ENCODE measurements at places on chromosomes 16 and 17.

DNA sequence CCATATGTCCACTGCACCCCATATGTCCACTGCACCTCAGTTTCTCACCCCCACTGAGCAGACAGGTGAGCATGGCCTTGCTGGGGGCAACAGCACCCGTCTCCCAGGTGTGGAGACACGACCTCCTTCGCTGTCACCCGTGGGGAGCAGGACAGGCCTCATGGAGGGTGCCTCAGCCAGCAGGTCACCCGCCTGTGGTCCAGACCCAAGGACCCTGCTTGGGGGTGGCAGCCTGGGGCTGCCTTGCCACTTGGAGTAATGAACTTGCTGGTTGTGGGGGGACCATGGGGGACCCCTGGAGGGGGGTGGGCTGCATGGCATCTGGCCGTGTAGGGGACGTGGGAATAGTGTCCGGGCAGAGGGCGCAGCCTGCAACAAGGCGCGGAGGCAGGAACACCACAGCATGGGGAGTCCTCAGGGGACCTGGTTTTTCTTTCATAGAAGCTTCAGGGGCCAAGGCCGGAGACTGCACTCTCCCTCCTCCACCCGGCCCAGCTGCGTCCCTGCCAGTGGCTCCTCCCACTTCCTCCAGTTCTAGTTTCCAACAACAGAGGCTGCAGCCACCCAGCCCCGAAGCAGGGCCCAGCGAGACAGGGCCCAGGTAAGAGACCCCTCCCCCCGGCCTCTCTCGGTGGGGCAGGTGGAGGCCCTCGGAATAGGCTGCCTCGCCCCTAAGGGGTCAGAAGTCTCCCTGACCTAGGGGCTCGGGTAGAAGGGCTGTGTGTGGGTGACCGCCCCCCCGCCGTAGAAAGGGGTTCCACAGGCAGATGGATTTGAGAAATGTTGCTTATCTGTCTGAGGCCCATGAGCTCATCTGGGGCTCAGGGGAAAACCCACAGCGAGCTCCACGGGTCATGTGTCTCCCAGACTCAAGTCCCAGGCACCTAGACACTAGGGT lies at the start of gene NHLRC4:
TSS of gene NHLRC4 (plus strand) at position 531 of the 898 bp plus-strand sequence. CDS start 1,043 bp downstream, outside the sequence.
- DNase-seq: no peak

DNA sequence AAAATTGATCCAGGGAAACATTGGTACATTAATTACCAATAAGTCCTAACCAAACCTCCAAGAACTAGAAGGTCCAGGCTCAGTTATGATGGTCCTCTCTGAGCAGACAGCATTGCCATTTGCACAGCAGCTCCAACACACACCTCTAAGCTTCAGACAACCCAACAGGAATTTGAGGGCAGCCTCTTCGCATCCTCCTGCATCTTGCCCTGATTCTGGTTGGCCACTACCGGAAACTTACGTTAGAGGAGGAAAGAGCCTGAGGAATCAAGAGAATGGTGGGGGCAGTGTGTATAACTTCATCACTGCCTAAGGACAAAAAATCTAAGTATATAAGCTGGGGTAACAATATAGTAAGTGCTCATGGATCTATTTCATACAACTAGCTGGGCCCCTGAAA lies 15.7 kb downstream of the FAM117A start:
- no peak for DNase-seq

DNA sequence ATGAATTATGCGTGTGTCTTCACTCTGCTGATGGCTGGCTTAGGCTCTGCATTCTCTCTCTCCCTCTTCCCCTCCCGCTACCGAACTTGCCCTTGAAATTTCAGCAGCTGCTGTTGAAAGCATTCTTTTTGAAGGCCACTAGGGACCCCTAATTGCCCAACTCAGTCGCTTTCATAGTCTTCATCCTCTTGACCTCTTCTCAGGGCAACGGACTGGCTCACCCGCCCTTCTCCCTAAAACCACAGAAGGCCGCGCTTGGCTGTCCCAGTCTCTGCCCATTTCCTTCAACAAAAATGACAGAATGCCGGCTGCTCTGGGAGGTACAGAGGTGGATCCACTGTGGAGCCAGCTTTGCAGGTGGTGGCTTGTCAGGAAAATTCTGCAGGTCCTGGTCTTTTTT lies 21.0 kb upstream of the FMNL1 start:
- DNase-seq: no peak

DNA sequence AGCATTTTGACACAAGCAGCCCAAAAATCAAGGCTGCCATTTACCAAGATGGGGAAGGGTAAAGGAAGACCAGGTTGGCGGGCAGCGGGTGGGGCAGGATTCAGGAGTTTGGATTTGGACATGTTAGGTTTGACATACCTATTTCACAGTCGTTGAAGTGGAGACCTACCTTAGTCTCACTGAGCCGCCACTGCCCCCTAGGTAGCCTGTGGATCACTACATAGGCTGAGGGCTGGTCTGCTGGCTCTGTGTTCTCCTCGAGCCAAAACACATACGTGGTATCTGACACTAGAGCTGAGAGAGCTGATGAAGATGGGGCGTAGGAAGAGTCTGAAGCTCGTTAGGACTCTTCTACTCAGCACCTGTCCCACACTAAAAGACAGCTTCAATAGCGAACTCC lies 115.1 kb downstream of the HIC1 start:
- DNase-seq: no peak

DNA sequence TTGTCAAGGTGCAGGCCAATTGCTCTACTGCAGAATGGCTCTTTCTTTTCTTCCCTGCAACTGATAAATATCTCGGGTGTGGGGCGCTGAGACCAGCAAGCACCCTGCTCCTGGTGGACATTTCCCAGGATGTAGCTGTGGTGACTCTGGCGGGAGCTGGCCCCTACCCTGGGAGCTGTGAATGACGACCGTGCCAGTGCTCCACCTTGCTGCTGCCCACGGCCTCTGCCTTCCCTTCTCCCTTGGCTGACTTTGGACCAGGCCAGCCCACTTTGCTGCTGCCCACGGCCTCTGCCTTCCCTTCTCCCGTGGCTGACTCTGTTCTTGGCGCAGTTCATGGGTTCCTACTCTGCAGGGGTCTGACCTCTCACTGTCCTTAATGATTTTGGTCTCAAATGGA lies 16.1 kb downstream of the CARD14 start:
- DNase-seq: no peak

DNA sequence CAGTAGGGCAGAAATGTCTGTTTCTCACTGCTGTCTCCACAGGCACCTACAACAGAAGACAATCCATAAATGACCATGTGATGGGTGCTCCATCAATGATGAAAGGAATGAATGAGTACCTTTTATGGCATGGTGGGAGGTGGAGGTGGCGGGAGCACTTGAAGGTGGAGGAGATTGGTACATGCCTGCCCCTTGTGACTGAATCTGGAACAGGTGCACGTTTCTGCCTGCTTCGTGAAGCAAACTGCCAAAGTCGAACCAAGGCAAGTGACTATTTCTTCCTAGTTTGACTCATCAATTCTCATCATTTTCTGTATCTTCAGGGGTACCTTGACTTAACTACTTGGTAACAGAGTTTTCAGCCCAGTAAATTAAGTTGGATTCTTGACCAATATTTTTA lies 25.4 kb downstream of the CDRT15 start:
- DNase-seq: no peak

DNA sequence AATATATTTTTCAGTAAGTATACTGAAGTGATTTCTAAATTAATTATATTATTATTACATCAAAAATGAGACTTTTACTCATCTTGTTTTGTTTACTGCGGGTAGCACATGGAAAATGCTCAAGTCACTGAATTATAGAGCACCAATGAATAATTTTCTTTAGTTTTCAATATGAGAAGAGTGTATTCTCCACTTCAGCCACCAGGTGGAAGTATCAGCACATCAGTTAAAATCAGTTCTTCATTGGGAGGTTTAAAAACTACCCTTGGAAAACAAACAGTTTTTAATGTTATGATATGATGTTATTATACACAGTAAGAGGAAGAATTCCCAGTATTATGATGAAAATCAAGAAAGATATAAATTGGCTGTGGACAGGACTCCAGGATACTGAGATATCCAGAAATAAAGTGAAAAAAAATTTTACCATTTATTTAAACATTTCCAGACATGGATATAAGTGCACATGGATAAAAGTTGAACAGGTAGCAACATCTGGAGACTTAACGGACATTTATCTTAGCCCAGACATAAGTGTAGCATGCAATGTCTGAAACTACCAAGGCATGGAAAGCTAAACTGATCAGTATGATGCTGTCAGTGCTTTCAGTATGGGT lies 467.3 kb downstream of the KCNJ2 start:
- DNase-seq: no peak

DNA sequence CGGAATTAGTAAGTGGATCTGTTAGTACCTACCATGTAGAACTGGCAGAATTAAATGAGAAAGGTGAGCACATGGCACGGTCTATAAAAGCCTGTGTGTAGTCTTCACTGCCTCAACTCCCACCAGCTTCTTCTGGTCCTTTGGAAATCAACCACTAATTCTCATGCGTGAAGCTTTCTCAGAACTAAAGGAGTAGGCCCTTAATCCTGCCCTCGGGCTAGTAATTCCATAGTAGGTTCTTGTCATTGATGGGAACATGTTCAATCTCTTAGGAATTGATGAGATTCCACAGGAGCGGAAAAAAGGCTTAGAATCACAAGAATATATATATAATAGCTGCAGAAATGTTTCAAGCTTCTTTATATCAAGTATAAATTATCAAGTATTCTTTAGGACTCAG lies 21.7 kb downstream of the CDR2 start:
- no peak for DNase-seq

GRCh38 chr17:12993631-12994030 lies 24.2 kb downstream of the ELAC2 start:
- DNase-seq: no peak

GRCh38 chr17:38632334-38632733 lies 26.6 kb upstream of the SRCIN1 start:
- no peak for DNase-seq

DNA sequence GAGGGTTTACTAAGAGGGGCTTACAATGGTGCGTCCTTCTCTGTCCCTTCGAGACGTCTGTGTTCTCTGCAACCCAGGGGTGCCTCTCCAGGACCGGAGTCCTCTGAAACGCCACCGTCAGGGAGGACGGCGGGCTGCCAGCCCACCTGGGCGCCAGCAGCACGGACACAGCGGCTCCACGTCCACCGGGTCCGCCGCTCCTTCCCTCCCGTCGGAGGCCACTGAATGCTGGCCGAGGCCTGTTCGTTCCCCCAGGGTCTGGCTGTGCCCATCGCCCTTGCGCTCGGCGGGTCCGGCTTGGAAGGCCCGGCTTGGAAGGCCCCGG lies 403 bp downstream of the TEPSIN start:
- DNase-seq: no peak

- no peak for DNase-seq
These were observed 1153.4 kb downstream of the CDH8 start for GRCh38 chr16:60882816-60883215.

GRCh38 chr17:8916466-8916865 lies 49.0 kb upstream of the PIK3R6 start:
- no peak for DNase-seq

GRCh38 chr16:65418435-65418834 lies 296.6 kb upstream of the CDH11 start:
- no peak for DNase-seq

DNA sequence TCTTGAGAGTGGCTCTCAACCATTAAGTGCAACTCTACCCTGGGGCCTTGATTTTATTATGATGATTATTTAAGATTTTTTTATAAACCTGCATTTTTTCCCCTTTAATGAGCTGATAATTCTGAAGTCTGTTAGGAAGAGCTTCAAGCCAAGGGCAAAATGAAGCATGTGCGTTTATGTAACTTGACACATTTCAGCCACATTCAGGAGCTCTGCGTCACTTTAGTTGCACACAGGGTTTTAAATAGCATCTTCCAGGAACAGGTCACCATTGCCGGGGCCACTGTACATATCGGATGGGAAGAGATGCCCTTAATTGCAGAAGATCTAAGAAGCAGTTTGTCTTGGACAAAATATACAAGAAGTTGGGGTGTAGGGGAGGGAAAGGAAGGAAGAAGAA lies 89.6 kb downstream of the BMERB1 start:
- DNase-seq: no peak

GRCh38 chr16:23131436-23131835 lies 17.8 kb downstream of the USP31 start:
- DNase-seq: no peak

- no peak for DNase-seq
These were observed 25.8 kb downstream of the ASIC2 start for GRCh38 chr17:33267271-33267790.

DNA sequence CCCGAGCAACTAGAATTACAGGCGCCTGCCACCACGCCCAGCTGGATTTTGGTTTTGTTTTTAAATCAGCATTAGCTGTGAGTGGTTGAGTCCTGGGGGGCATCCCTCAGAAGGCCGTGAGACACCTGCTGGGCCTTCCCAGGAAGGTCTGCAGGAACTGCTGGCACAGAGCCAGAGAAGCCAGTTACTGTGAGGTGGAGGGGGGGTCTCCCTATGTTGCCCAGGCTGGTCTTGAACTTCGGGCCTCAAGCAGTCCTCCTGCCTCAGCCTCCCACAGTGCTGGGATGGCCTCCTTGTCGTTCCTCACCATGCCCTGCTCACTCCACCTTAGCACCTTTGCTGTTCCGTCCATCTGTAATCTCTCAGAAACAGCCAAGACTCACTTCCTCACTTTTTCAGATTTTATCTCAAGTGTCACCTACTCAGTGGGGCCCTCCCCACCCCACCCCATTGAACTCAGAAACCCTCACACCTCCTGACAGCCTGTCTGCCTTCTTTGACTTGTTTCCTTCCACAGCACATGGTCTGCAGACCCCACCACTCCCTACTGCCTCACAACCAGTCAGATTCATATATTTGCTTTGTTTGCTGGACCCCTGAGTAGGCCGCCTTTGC lies 62.3 kb downstream of the WSB1 start:
- no peak for DNase-seq

DNA sequence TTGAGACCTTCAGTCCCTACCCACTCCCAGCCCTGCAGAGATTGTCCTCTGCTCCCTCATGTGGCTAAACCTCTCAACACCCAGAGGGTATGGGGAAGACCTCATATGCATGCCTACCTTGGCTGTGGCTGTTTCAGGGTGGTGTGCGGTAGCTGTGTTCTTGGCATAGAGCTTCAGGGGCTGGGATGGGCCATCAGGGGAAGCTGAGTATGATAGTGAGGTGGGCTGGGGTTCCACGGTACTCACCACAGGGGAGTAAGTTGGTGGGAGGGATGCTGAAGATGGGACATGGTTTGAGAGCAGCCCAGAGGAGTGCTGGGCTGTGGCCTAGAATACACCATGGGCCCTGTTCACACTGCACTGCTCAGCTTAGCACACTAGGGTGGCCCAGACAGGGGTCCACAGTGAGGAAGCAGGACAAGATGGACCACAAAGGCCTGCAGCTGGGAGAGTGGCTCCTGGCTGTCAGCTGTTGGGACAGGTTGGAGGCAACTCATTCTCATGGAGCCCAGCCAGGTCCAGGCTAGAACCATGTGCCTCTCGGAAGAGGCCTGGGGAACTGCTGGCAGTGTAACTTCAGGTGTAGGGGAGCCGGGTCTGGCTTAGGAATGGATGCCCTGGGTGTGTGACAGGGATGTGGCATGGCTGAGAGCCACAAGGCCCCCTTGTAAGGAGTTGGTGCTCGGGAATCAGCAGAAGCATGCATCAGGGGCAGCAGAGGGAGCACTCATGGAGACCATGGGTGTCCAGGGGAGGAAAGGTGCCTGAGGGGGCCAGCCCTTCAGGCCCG lies 3.1 kb downstream of the MFAP4 start:
- no peak for DNase-seq

Data from stimulated activated CD4-positive, alpha-beta T cell treated with anti-CD3 and anti-CD28 coated beads, Interleukin-15, amount 100 ng/mL, for 1 hour (primary cell).